Dermis blood vessel endothelial cell (primary cell): ENCODE measurements at places on chromosomes 5 and 9. TPM values are rescaled to one million over a fixed set of nuclear protein-coding genes. Genes with fewer than 3 reads are reported as not detected.

The SLC46A2 gene
- total RNA-seq: not detected in 2 replicates

The ERCC8 gene
- 23.3 and 23.9 TPM in 2 replicates for total RNA-seq

The PCDHA1 gene
- 0.17 TPM in 1 of 2 replicates, not detected in the other for total RNA-seq

The POMT1 gene
- 26.2 and 34.8 TPM in 2 replicates for total RNA-seq

The TTC23L gene
- total RNA-seq: under 0.01 TPM in 1 of 2 replicates, not detected in the other

The OTP gene
- total RNA-seq: not detected in 2 replicates

The OCLN gene
- 4.4 and 5.7 TPM in 2 replicates for total RNA-seq

The GABRA1 gene
- not detected in 2 replicates for total RNA-seq

The PCDHA11 gene
- total RNA-seq: 0.17 and 0.28 TPM in 2 replicates

The PKD2L2 gene
- total RNA-seq: 0.17 TPM in 1 of 2 replicates, not detected in the other

The PCDHB7 gene
- 0.68 and 0.74 TPM in 2 replicates for total RNA-seq

The FOXI1 gene
- not detected in 2 replicates for total RNA-seq

The C9orf40 gene
- total RNA-seq: 4.1 and 4.7 TPM in 2 replicates

The C8G gene
- 1.7 TPM in 1 of 2 replicates, not detected in the other for total RNA-seq

The MAN2A1 gene
- total RNA-seq: 89.2 and 110 TPM in 2 replicates

The MOB3B gene
- 0.85 and 2.1 TPM in 2 replicates for total RNA-seq

The PLCXD3 gene
- total RNA-seq: 0.19 and 0.51 TPM in 2 replicates

The SPINK5 gene
- total RNA-seq: 0.09 and 0.85 TPM in 2 replicates

The SLC45A2 gene
- total RNA-seq: 0.09 TPM in 1 of 2 replicates, not detected in the other

The DNAJB5 gene
- total RNA-seq: 3.4 and 3.6 TPM in 2 replicates

The MORN5 gene
- total RNA-seq: not detected in 2 replicates

The GPR21 gene
- 0.33 and 0.68 TPM in 2 replicates for total RNA-seq
